ENCODE measurements at places on chromosomes 1 and 21. TPM values are rescaled to one million over a fixed set of nuclear protein-coding genes. Genes with fewer than 3 reads are reported as not detected.

- no peak for DNase-seq
Measured at GRCh38 chr1:112678605-112679004, 4.1 kb downstream of the MOV10 start.

GRCh38 chr1:210940081-210940617 lies 193.8 kb downstream of the KCNH1 start:
- no peak for DNase-seq

DNA sequence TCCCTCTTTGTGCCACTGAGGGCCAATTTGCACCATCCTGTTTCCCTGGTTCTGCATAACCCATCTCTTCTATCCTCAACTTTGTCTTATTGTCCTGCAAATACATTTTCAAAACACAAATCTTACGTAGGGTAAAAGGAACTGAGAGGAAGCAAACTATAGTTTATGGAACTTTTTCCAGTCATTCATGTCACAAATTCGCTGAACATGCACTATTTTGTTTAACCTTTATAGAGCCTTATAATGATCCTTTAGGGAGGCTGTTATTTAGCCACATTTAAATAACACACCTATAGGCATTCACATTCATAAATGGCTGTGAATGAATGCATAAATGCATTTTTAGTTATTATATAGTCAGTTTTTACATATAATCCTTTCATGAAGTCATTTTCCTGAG lies 85.0 kb downstream of the PLPPR5 start:
- DNase-seq: no peak

DNA sequence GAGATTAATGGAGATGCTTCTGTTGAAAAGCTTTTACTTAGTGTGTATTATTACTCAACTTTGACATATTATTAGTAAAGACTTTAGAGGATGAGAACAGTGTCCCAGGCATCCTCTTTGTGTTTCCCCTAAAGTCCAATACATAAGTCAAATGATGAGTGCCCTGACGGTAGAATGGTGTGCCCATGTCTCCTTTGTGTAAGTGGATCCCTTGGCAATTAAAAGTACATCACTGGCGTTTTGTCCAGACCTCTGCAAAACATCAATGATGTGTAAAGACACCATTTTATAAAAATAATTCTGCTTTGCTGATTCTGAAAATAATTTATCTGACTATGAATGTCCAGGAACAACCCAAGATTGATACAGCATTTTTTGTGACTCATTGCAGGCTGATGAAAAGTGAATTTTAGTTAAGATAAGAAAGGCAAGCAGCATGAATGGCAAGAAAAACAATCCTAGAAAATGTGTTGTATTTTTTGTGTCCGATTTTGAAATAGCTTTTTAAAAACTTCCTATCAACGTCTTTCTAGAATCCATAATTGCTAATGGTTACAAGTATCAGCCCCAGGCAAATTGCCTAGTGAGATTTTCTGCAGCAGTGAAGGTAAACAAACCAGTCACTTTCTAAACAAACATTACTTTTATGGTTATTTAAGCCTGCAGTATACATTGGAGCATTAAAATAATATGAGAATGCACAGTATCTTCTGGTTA lies 251.5 kb downstream of the PTPRC start:
- no peak for DNase-seq

DNA sequence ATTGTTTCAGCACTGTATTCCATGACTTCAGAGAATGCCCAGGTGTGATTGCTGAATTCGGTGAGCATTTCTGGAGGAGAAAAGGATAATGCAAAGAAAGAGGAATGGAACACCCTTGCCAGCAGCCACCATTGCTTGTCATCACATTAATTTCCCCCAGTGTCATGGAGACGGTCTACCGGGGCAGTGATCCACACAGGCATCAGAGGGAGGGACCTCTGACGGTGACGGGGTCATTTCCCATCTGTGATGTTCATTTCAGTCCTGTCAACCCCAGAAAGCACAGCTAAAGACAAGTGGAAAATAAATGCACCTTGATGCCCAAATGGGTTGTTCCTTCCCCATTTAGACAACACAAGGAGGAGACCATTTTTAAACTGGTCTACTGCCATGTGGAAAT lies 376.4 kb downstream of the PCP4 start:
- no peak for DNase-seq

DNA sequence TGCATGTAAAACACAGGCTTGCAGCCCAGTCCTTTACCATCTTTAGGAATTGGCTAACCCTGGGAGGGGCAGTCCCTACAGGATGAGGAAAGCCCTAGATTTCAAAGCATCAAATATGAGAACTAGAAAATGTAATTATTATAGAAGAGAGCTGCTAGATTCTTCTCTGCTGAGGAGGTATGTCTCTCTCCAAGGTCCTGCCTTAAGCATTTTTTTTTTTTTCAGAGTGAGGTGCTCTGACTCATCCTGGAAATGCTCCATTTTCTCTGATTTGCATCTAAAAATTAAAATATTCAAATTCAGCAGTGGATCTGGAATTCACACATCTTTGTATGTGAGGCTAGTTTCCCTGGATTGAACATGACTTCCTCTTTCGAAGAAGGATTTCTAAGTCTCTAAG lies 149.8 kb downstream of the ZNF648 start:
- DNase-seq: no peak

DNA sequence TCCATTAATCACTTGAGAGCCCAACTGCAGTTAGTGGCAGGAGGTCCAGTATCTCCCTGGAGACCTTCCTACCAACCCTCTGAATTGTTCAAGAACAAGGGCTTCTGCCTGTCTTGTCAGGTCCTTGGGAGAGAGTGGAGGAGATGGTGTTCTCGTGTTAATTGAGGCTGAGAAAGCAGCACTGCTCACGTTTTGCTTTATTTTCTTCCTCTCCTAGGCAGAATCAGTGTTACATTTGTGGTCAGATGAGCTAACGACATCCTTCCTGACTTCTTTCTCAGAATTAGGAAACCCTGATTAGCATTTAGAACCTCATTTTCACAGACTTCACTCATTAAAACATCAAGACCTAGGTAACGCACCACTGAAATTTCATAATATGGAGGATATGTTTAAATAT lies 26.4 kb upstream of the LRIG2 start:
- no peak for DNase-seq

DNA sequence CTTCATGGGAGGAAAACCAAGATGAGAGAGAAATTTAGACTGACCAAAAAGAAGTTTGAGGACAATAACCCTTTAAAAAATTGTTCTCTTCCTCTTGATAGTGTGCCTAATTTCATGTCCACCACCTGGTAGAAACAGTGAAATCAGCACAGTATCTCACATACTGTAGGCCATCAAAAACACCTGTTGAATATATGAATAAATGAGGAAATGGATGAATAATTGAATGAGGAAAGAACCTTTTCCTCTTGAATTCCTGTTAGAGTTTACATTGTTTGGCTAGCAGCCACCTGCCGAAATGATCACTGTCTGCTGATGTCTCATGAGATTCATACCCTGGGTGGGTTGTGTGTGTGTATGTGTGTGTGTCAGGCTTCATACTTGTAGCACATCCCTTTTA lies 198.7 kb upstream of the PBX1 start:
- DNase-seq: no peak

The KPRP gene
- total RNA-seq: not detected

DNA sequence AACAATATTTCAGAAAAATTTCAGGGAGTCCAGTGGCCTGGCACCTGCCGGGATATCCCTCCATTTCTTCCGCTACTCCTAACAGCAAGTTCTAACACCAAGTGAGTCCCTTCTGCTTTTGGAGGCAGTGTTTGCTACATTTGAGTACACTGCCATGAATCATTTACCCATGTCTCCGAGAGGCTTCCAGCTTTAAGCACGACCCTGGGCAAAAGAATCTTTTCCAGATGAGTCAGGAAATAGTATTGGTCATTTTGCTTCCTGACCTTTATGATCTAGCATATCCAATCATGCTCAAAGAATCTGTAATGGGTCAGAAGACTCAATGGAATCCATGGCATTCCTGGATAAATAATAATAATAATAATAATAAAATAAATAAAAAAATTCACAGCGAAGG lies 60.7 kb upstream of the FMN2 start:
- DNase-seq: no peak

The OLIG2 gene
- 21.4 TPM for total RNA-seq

GRCh38 chr21:36429947-36430546 lies 44.9 kb downstream of the CHAF1B start:
- peak; percentile 29 for DNase-seq

DNA sequence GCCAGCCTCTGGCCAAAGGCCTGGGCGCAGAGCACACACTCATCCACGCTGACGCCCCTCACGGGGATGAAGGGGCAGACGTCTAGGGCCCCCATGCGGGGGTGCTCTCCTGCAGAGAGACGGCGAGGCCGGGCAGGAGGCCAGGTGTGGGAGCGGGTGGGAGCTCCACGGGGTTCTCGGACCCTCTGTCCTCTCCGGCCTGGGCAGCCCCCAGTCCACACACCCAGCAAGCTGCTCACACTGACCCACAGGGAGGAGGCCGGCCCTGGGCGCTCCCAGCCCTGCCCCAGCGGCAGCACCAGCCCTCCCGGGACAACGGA lies 2.5 kb downstream of the FTCD start:
- no peak for DNase-seq

DNA sequence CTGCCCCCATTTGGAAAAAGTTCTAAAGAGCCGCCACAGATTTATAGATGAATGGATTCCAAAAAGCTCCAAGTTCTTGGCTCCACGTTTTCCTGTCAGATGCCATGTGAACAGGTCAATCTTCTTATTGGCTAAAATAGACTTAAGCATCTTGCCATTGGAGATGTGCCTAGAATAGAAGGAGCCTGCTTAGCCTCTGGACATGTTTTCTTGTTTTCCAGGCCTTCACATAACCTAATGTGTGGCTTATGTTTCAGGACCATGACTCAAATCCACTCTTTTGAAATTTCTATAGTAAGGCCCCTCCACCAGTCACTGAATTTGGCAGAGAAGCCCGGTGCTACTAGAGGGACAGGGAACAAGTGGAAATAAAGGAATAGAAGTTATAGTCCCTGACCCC lies 31.5 kb downstream of the PHC2 start:
- DNase-seq: no peak

The SH2D1B gene
- total RNA-seq: not detected

The AADACL4 gene
- total RNA-seq: not detected

The SEC16B gene
- 0.93 TPM for total RNA-seq

- DNase-seq: peak; percentile 40
Measured at GRCh38 chr1:147723691-147724323, 36.6 kb downstream of the GJA5 start.

DNA sequence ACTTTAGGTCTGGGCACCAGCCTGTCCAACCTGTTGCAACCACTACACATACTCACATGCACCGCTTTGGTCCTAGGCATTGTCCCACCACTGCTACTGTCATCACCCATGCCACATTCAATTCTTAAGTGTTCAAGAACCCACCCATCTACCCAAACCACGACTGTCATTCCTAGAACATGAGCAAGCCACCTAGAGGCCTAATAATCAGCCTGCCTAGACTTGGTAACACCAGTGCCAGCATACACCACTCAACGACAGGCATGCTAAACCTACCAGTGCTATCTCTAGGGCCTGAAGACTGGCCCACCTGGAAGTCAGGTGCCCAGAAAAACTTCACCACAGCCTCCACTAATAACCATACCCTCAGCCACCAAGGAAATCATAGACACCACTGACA lies 532.8 kb upstream of the DEPDC1 start:
- DNase-seq: no peak

- DNase-seq: no peak
Measured at GRCh38 chr1:3836421-3836820, 20.6 kb downstream of the CEP104 start.

DNA sequence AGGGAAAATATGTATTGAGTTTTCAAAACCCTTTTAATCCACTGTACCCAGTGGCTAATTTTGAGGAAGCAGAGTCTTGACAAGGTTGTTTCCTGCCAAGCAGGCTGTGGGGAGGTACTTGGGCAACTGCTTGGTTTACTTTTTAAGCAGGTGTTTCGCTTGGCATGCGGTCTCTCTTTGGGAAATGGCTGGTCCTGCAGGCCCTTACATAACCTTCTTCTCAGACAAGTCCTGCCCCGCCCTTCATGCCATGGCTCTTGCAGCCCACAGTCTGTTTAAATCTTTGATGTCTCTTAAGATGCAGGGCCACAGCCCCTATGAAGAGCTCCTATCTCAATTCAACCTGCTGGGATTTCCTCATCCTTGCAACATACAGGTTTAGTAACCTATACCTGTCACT lies 36.0 kb upstream of the ABCD3 start:
- DNase-seq: no peak

DNA sequence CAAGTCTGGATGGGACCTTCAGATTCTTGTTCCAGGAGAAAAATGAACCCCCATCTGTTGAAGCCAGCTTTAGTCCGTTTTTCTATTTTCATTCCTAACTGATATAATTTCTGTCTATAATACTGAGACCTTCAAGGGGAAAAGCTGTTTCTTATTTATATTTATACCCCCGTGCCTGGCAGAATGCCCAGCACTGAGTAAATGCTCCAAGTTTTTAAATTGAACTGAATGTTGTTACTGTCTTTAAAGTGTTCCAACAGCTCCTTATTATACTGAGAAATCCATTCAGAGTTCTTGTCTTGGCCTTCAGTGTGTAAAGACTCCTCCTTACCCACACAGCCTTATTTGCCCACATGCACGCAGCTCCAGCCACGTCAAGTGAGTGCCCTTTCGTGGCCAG lies 178.6 kb upstream of the HMGB4 start:
- DNase-seq: no peak

- DNase-seq: no peak
Measured at GRCh38 chr1:180901076-180901990, 11.4 kb upstream of the KIAA1614 start.

- DNase-seq: peak; percentile 34
Measured at GRCh38 chr1:119006406-119007279, 18.5 kb upstream of the TBX15 start.

- peak; percentile 54 for DNase-seq
Measured at GRCh38 chr1:111989531-111990025, at the start of gene KCND3. Gene KCND3 (minus strand): TSS chr1:111989668.

DNA sequence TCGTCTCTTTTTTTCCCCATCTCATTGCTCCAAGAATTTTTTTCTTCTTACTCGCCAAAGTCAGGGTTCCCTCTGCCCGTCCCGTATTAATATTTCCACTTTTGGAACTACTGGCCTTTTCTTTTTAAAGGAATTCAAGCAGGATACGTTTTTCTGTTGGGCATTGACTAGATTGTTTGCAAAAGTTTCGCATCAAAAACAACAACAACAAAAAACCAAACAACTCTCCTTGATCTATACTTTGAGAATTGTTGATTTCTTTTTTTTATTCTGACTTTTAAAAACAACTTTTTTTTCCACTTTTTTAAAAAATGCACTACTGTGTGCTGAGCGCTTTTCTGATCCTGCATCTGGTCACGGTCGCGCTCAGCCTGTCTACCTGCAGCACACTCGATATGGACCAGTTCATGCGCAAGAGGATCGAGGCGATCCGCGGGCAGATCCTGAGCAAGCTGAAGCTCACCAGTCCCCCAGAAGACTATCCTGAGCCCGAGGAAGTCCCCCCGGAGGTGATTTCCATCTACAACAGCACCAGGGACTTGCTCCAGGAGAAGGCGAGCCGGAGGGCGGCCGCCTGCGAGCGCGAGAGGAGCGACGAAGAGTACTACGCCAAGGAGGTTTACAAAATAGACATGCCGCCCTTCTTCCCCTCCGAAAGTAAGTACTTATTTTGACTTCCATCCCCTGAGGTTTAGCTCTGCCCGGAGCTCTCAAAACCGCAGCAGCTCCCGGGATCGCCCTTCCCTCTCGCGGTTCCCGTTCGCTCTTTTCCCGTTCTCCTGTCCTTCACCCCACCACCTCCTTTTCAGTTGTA lies 1.5 kb downstream of the TGFB2 start:
- DNase-seq: peak; percentile 27

Measured in glutamatergic neuron (in vitro differentiated cells).